Activated T-cell treated with anti-CD3 and anti-CD28 coated beads, Interleukin-2, amount 50 U/mL, for 4 hours (primary cell): ENCODE measurements at places on chromosomes 5 and 9.

- no peak for DNase-seq
Measured at GRCh38 chr9:120888626-120889025, 11.6 kb upstream of the PHF19 start.

- no peak for DNase-seq
Measured at GRCh38 chr9:3534614-3535404, 9.0 kb upstream of the RFX3 start.

- no peak for DNase-seq
Measured at GRCh38 chr9:106864373-106865143, 1.6 kb downstream of the ZNF462 start.

DNA sequence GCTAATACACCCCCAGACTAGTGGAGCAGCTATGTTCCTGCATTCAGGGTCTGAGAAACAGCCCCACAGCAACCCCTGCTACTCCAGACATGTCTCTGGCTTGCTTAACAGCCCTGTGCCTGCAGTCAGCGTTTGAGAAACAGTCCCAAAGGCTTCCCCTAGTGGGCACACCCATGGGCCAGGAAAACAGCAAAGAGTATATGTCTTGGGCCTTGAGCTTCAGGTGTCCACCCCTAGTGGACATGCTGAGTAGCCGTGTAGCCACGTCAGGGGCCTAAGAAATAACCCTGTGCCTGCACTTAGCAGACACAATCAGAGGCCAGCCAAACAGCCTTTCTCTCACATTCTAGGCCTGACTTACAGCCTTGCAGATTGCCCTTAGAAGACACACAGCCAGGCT, 698.6 kb downstream of the PTPRD start:
- no peak for DNase-seq

- DNase-seq, result no peak
Measured at GRCh38 chr5:115423051-115423450, 121.5 kb downstream of the FEM1C start.

- DNase-seq, result peak; percentile 38
Measured at GRCh38 chr9:33161011-33161588, 6.0 kb downstream of the B4GALT1 start.
